ENCODE measurements at places on chromosomes 4 and X. TPM values are rescaled to one million over a fixed set of nuclear protein-coding genes. Genes with fewer than 3 reads are reported as not detected.

TLR1 gene
- 0.42 TPM for total RNA-seq

DGKK gene
- not detected for total RNA-seq

ADRA2C gene
- total RNA-seq: 0.32 TPM

DNA sequence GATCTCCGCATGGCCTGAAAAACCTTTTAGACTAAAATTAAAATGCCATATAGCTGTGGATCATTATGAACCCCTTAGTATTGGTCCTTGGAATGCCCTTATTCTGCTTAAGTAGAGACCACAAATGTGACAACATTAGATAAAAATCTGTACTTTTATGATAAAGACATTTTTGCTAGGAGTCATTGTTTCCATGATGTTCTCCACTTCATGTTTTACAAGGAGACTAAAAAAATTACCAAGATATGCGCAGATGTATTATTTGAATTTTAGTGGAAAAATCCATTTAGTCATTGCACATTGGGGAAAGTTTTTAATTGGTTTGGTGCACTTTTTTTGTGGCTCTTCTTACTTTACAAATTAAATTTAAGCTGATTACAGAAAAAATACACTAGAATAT is 85.1 kb upstream of the HPRT1 start:
- H3K27ac ChIP-seq: peak overlapping the region; percentile 95
- H3K27me3 ChIP-seq: no peaks in the 10 kb centered on the region
- H3K36me3 ChIP-seq: peaks cover 5% of the 10 kb centered on the region
- peaks cover 14% of the 10 kb centered on the region for H3K4me1 ChIP-seq

GRCh38 chr4:158253350-158253980 is 43.2 kb downstream of the TMEM144 start:
- no peaks in the 10 kb centered on the region for H3K4me1 ChIP-seq
- H3K27ac ChIP-seq: no peak overlapping the region
- H3K36me3 ChIP-seq: no peaks in the 10 kb centered on the region
- no peak for DNase-seq
- H3K4me3 ChIP-seq: no peak overlapping the region

GRCh38 chr4:133598779-133599178 is 449.7 kb downstream of the PCDH10 start:
- no peak for DNase-seq
- H3K4me1 ChIP-seq: peaks cover 5% of the 10 kb centered on the region
- H3K4me3 ChIP-seq: no peak overlapping the region
- H3K27ac ChIP-seq: no peak overlapping the region
- no peaks in the 10 kb centered on the region for H3K27me3 ChIP-seq
- H3K36me3 ChIP-seq: no peaks in the 10 kb centered on the region

- H3K4me3 ChIP-seq: no peak overlapping the region
- H3K27me3 ChIP-seq: no peaks in the 10 kb centered on the region
- H3K36me3 ChIP-seq: peaks cover 14% of the 10 kb centered on the region
- no peak for DNase-seq
- H3K27ac ChIP-seq: no peak overlapping the region
These were observed 27.2 kb downstream of the PLS3 start for GRCh38 chrX:115588179-115588578.

GRCh38 chr4:140020457-140021361 is 133.3 kb downstream of the MAML3 start:
- no peaks in the 10 kb centered on the region for H3K36me3 ChIP-seq
- no peak overlapping the region for H3K27ac ChIP-seq
- H3K27me3 ChIP-seq: no peaks in the 10 kb centered on the region
- H3K4me1 ChIP-seq: peaks cover 17% of the 10 kb centered on the region

GRCh38 chr4:77104791-77105540 is 29.2 kb upstream of the CCNI start:
- H3K27me3 ChIP-seq: peaks cover 27% of the 10 kb centered on the region
- no peaks in the 10 kb centered on the region for H3K36me3 ChIP-seq
- H3K4me3 ChIP-seq: no peak overlapping the region

DNA sequence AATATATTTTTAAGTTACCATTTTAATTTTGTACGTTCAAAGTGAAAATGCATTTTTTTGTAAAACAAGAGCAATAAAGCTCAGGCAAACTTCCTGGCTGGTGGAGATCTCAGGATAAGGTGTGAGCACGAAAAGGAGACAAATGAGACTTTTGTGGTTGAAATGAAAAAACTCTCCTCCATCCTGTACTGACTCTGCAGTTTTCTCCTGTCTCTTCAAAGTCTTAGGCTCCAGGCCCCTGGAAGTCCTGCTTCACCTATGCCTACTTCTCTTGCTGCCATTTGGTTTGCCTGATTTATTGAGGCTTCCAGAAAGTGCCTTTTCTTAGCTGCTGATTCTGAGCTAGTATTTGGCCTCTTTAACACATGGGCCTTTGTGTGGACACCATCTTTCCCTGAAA is 77.7 kb downstream of the MAML3 start:
- H3K27ac ChIP-seq: no peak overlapping the region
- H3K4me1 ChIP-seq: peaks cover 27% of the 10 kb centered on the region
- no peaks in the 10 kb centered on the region for H3K27me3 ChIP-seq
- DNase-seq: no peak

GRCh38 chr4:156596026-156596425 is 375.6 kb downstream of the PDGFC start:
- H3K4me1 ChIP-seq: peaks cover 19% of the 10 kb centered on the region
- no peak for DNase-seq
- H3K36me3 ChIP-seq: no peaks in the 10 kb centered on the region
- H3K27me3 ChIP-seq: no peaks in the 10 kb centered on the region
- no peak overlapping the region for H3K4me3 ChIP-seq
- no peak overlapping the region for H3K27ac ChIP-seq

DNA sequence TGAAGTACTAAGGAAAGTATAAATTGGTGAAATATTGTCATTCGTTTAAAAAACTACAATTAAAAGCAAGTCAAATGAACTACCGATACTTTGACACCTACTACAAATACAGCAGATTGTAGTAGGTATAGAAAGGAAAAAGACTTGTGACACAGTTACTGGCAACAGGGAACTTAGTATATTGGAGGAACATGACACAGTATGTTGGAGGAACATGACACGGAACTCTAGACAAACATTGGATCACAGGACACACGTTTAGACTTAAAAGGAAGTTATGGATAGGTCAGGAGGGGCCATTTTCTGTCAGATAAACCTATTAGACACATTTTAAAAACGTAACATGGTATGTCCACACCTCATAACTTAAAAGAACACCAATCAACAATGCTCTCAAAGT is 132.5 kb downstream of the APBB2 start:
- peaks cover 13% of the 10 kb centered on the region for H3K4me1 ChIP-seq
- H3K4me3 ChIP-seq: no peak overlapping the region
- peaks cover 13% of the 10 kb centered on the region for H3K36me3 ChIP-seq
- DNase-seq: no peak
- H3K27me3 ChIP-seq: no peaks in the 10 kb centered on the region
- H3K27ac ChIP-seq: no peak overlapping the region

- H3K4me1 ChIP-seq: peaks cover 19% of the 10 kb centered on the region
- H3K36me3 ChIP-seq: no peaks in the 10 kb centered on the region
- no peak overlapping the region for H3K27ac ChIP-seq
- DNase-seq: no peak
- H3K4me3 ChIP-seq: no peak overlapping the region
These were observed 47.4 kb upstream of the KDR start for GRCh38 chr4:55172694-55173287.

DNA sequence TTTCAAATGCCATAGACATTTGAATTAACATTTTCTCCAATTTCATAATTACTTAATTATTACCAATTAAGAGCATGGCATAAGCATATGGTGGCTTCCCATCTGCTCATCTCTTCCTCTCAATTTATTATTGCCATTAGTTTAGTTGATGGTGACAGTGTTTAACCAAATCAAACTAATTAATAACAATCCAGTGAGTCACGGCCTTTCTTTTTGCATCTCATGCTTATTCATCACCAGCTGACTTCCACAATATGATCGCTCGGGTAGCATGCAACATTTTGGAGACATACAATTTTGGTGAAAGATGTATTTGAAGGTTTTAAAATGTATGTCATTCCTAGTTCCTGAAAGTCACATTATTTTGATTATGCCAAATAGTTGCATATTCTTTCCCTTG is 172.8 kb upstream of the TACR3 start:
- DNase-seq: no peak
- no peak overlapping the region for H3K27ac ChIP-seq
- H3K27me3 ChIP-seq: no peaks in the 10 kb centered on the region
- H3K36me3 ChIP-seq: no peaks in the 10 kb centered on the region
- no peak overlapping the region for H3K4me3 ChIP-seq

- no peaks in the 10 kb centered on the region for H3K4me1 ChIP-seq
- H3K27ac ChIP-seq: no peak overlapping the region
- DNase-seq: no peak
- H3K4me3 ChIP-seq: no peak overlapping the region
- peaks cover 3% of the 10 kb centered on the region for H3K27me3 ChIP-seq
These were observed 10.2 kb upstream of the GLOD5 start for GRCh38 chrX:48751343-48751742.

DNA sequence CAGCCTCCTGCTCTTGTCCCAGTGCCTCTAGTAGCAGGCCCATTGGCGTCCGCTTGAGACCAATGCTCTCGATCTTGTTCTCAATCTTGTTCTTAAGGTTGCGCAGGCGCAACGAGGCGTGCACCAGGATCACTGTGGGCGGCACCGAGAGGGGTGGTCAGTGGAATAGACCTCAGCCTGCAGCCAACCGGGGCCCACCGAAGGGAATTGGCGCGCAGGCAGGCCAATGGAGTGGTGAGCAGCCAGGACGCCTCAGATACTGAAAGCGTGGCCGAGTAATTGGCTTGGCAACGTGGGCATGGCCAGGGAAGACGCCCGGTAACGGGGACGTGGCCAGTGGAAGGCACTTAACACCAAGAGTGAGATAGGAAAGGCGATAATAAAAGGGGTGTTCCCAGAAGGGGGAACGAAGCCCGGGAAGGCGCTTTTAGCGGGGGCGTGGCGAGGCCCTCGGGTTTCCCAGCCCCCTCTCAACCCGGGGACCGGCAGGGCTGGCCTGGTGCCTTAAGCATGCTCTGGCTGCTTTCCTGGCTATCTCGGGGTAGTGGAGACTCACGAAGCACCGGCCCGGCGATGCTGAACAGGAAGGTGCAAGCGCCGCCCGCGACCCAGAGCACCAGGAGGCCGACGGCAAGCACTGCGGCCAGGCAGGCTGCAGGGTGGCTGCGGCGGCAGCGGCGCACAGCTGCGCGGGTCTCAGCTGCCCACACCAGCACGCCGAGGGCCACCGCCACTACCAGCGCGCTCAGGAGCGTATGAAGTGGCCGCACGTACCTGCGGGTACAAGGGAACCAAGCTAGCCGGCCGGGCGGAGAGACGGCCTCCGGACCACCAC is 1.7 kb downstream of the PRAF2 start:
- no peaks in the 10 kb centered on the region for H3K27me3 ChIP-seq
- H3K36me3 ChIP-seq: no peaks in the 10 kb centered on the region
- H3K27ac ChIP-seq: no peak overlapping the region
- DNase-seq: no peak
- H3K4me3 ChIP-seq: peak overlapping the region; percentile 44

GRCh38 chr4:120568731-120569130 is 353.8 kb downstream of the PRDM5 start:
- H3K27me3 ChIP-seq: no peaks in the 10 kb centered on the region
- no peak for DNase-seq
- no peaks in the 10 kb centered on the region for H3K36me3 ChIP-seq

GRCh38 chr4:76374798-76375197 is 46.1 kb downstream of the CCDC158 start:
- H3K36me3 ChIP-seq: no peaks in the 10 kb centered on the region
- H3K27me3 ChIP-seq: peaks cover 16% of the 10 kb centered on the region
- no peak overlapping the region for H3K27ac ChIP-seq
- peaks cover 16% of the 10 kb centered on the region for H3K4me1 ChIP-seq
- H3K4me3 ChIP-seq: no peak overlapping the region

GRCh38 chr4:15809058-15809457 is 30.9 kb downstream of the CD38 start:
- H3K27me3 ChIP-seq: peaks cover 47% of the 10 kb centered on the region
- H3K27ac ChIP-seq: no peak overlapping the region
- H3K36me3 ChIP-seq: no peaks in the 10 kb centered on the region
- H3K4me1 ChIP-seq: no peaks in the 10 kb centered on the region
- H3K4me3 ChIP-seq: no peak overlapping the region

DNA sequence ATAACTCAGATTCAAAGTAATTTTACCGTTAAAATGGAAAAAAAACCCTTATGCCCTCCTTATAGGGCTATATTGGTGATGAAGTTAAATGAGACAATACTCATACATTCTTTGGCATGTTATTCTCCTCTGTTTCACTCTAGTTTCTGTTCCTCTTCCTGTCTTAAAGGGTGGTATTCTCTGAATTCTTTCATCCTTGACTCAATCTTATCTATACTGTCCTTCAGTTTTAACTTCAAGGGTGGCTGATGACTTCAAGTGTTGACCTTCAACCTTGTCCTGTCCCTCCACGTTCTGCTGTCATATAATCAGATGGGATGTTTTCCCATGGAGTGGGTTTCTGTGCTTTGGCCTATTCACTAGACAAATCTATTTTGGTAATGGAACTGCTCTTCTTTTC is 44.0 kb downstream of the ZNF518B start:
- no peak overlapping the region for H3K27ac ChIP-seq
- H3K4me3 ChIP-seq: no peak overlapping the region
- H3K27me3 ChIP-seq: no peaks in the 10 kb centered on the region
- H3K4me1 ChIP-seq: no peaks in the 10 kb centered on the region
- H3K36me3 ChIP-seq: no peaks in the 10 kb centered on the region

- no peak overlapping the region for H3K27ac ChIP-seq
- H3K4me3 ChIP-seq: no peak overlapping the region
- DNase-seq: no peak
- H3K27me3 ChIP-seq: no peaks in the 10 kb centered on the region
These were observed 11.3 kb upstream of the ARAP2 start for GRCh38 chr4:36255577-36255976.

DNA sequence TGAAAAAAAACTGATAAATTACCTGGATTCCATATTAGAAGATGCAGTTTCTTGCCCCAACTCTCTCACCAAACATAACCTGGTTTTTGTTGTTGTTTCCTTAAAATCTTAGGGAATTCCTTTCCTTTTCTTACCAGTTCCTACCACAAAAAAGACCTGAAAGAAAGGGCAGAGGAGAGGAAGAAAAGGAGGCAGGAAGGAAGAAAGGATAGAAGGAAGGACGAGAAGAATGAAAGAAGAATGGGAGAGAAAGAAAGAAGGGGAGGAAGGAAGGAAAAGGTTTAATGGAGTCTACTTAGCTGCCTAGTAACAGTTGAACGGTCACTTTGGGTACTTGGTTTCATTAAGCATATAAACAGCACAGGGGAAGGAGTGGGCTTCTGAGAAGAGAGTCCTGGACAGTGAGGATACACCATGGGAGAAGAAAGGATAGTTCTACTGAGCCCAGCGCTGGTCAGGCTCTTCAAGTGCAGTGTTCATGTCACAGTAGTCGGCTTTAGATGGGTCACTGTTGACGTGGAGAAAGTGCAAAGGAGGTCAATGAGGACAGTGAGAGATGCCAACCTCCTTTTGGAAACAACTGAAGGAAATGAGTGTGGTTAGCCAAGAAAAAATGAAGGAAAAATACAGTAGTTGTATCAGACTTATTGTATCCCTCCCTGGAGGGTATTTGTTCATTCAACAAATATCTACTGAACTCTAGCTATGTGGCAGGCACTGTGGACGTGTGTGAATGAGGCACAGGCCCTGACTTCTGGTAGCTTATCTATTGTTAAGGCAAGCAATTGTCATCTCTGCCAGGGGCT is 1.1 kb upstream of the CHIC2 start:
- no peaks in the 10 kb centered on the region for H3K36me3 ChIP-seq
- H3K27ac ChIP-seq: peak overlapping the region; percentile 97
- peaks cover 48% of the 10 kb centered on the region for H3K4me1 ChIP-seq
- no peaks in the 10 kb centered on the region for H3K27me3 ChIP-seq
- H3K4me3 ChIP-seq: peak overlapping the region; percentile 71

- H3K36me3 ChIP-seq: no peaks in the 10 kb centered on the region
- H3K27ac ChIP-seq: no peak overlapping the region
- no peak for DNase-seq
- peaks cover 11% of the 10 kb centered on the region for H3K27me3 ChIP-seq
- H3K4me1 ChIP-seq: no peaks in the 10 kb centered on the region
These were observed 153.7 kb downstream of the VEGFC start for GRCh38 chr4:176638992-176639391.

All from osteocyte (in vitro differentiated cells).